Endodermal cell (in vitro differentiated cells): ENCODE measurements at places on chromosomes 1 and 21. TPM values are rescaled to one million over a fixed set of nuclear protein-coding genes. Genes with fewer than 3 reads are reported as not detected.
A peak's percentile ranks its signal among the peaks of the same experiment; 100 is the strongest.

Gene NCMAP
- total RNA-seq, result 0.09 to 0.42 TPM (median 0.25 TPM) in 3 replicates

Gene GPR25
- total RNA-seq, result not detected in 3 replicates

- H3K4me1 ChIP-seq, result peaks cover 6% of the 10 kb centered on the region
- DNase-seq, result no peak
- H3K27me3 ChIP-seq, result no peaks in the 10 kb centered on the region
Observed at GRCh38 chr1:15620155-15620545, 2.9 kb downstream of the DDI2 start.

DNA sequence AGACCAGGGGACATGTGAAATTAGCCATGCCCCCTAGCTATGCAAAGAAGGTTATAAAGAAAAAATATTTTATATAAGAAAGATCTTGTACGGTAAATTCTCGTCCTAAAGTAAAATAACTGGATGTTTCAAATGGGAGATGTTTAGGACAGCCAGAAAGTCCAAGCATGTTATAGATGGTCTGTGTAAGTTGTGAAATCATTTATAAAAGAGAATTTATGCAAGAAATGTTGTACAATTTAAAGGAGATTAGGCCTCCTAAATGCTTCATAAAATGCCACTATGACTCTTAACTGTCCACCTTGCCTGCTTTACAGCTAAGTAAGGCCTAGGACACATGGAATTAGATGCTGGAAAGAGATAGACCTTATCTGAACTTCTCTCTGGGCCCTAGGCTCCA is 118.1 kb upstream of the POGK start:
- no peaks in the 10 kb centered on the region for H3K36me3 ChIP-seq
- peak overlapping the region; percentile 65 for H3K4me3 ChIP-seq
- no peak overlapping the region for H3K27ac ChIP-seq
- no peaks in the 10 kb centered on the region for H3K27me3 ChIP-seq
- H3K4me1 ChIP-seq, result no peaks in the 10 kb centered on the region

DNA sequence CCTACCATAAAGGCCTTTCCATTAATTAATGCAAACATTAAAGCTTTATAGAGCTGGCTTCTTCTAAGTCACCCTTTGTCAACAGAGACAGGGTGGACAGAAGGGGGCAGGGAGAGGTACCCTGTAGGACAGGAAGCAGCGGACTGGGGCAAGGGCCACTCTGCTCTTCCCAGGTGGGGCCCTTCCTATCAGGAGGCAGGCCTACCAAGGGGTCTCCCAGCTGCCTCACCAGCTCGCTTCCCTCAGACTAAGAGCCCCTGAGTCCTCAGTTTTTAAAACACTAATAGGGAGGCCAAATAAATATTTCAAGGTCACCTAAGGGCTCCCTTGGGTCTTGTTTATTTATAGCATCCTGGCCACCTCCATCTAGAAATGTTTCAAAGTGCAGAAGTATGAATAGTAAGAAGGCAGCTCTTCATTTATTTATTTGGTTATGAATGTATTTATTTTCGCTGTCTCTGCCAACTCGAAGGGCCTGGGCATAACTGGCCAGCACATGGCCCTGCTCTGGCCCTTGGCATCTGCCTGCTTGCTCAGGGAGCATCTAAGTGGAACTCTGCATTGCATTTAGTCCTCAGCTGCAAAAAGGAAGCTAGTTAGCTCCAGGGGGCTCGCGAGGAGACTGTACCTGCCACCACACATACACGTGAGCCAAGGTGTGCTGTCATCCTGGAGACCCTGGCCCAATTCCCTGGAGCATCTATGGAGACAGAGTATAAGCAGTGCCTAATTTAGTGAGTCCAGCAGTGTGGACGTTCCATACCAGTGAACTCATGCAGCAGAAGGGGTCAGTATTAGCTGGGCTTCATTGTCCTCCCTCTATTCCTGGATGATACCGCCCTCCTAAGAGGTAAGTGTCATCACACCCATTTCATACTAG is 395.1 kb upstream of the VAMP3 start:
- no peaks in the 10 kb centered on the region for H3K27me3 ChIP-seq
- no peaks in the 10 kb centered on the region for H3K4me1 ChIP-seq
- H3K36me3 ChIP-seq, result no peaks in the 10 kb centered on the region
- H3K27ac ChIP-seq, result no peak overlapping the region
- DNase-seq, result peak; percentile 9
- H3K4me3 ChIP-seq, result no peak overlapping the region

DNA sequence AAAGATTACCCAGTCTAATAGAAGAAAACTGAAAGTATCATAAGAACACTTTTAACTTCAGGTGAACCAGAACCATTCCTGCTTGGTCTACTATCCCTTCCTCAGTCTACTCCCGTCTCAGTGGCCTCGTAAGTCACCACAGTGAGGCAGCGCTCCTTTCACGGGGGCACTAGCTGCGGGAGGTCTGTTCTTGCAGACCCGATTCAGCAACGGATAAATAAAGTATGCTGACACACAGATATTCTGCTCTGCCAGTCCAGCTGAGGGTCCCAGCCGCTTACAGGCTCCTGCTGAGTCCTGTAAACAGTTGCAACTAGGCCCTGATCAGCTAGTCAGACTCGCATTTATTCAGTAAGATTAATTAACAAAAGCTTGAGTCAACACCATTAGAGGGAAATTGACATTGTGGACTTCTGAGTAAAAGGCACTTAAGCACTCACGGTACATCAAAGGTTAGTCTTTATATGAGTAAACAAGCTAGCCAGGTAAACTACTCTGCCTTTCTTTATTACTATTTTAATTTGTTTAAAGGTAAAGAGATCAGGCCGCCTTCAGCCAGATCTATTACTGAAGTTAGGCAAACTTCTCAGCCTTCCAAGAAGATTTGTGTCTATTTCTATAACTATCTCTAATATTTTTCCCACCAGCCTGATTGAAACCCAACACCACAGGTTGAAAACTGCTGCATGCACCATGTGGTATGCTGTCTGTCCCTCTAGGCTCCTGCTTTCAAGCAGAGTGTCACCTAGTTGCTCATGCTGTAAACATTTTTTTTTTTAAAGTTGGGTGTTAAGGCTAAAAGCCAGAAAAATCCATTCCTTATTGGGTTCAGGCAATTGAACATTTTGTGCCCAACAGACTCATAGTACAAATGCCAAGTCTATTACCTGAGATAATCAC is 87.7 kb downstream of the INTS7 start:
- no peak overlapping the region for H3K27ac ChIP-seq
- peak overlapping the region; percentile 11 for H3K4me3 ChIP-seq
- peak; percentile 79 for DNase-seq
- peaks cover 12% of the 10 kb centered on the region for H3K4me1 ChIP-seq
- H3K36me3 ChIP-seq, result peaks cover 43% of the 10 kb centered on the region
- no peaks in the 10 kb centered on the region for H3K27me3 ChIP-seq

GRCh38 chr1:94281361-94282142 is 44.2 kb upstream of the ARHGAP29 start:
- H3K4me1 ChIP-seq, result no peaks in the 10 kb centered on the region
- H3K27me3 ChIP-seq, result no peaks in the 10 kb centered on the region
- H3K27ac ChIP-seq, result no peak overlapping the region
- H3K36me3 ChIP-seq, result no peaks in the 10 kb centered on the region
- no peak overlapping the region for H3K4me3 ChIP-seq

- H3K4me1 ChIP-seq, result no peaks in the 10 kb centered on the region
- no peaks in the 10 kb centered on the region for H3K27me3 ChIP-seq
- no peak for DNase-seq
- H3K4me3 ChIP-seq, result no peak overlapping the region
- H3K27ac ChIP-seq, result no peak overlapping the region
Observed at GRCh38 chr1:202596638-202597037, 113.6 kb downstream of the SYT2 start.

DNA sequence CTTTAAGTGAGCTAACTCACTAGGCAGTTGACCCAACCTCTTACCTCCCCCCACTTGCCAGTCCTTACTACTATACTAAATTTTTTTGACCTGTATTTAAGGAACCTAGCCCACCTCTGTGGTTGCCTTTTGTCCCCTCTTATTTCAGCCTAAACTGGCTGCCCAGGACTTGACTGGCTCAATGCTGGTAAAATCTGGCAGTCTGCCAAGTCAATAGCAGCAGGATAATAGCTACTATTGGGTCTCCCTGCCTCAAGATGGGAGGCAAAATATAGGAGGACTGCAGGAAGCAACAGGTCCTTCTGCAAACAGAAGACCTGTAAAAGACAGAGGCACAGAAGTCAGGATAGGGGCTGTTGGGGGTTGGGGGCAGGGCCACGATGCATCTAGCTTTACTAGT is 144.2 kb upstream of the POGK start:
- peaks cover 11% of the 10 kb centered on the region for H3K4me1 ChIP-seq
- H3K36me3 ChIP-seq, result no peaks in the 10 kb centered on the region
- DNase-seq, result no peak
- no peak overlapping the region for H3K4me3 ChIP-seq
- no peaks in the 10 kb centered on the region for H3K27me3 ChIP-seq
- no peak overlapping the region for H3K27ac ChIP-seq

DNA sequence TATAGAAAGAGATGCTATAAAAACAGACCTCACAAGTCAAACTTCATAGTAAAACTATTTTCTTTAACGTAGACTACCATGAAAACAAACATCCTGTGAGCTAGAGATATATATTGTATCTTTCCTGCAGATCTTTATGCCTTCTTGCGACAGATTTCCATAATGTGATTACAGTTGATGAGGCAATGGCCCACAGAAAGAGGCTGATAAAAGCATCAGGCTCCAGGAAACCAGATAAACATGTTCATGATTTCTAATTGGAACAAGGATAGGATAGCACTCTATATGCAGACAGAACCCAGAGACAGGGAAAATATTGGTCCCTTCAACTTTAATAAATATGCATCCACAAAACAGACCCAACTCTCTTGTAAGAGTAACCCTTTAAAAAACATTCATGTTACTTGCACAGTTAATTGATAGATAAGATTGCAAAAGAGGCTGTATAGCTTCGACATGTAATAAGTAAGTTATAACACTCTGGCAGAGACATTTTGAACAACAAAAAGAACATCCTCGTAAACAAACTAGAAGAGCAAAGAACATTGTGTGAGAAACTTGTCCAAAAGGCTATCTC is 329.4 kb downstream of the AGBL4 start:
- H3K36me3 ChIP-seq, result no peaks in the 10 kb centered on the region
- no peaks in the 10 kb centered on the region for H3K27me3 ChIP-seq
- H3K4me1 ChIP-seq, result no peaks in the 10 kb centered on the region
- DNase-seq, result no peak
- no peak overlapping the region for H3K27ac ChIP-seq
